ENCODE measurements at places on chromosomes 1 and 21. TPM values are rescaled to one million over a fixed set of nuclear protein-coding genes. Genes with fewer than 3 reads are reported as not detected.

Gene FYB2
- total RNA-seq: not detected

Gene AMY1C
- not detected for total RNA-seq

Gene CCDC24
- total RNA-seq: 1.4 TPM

DNA sequence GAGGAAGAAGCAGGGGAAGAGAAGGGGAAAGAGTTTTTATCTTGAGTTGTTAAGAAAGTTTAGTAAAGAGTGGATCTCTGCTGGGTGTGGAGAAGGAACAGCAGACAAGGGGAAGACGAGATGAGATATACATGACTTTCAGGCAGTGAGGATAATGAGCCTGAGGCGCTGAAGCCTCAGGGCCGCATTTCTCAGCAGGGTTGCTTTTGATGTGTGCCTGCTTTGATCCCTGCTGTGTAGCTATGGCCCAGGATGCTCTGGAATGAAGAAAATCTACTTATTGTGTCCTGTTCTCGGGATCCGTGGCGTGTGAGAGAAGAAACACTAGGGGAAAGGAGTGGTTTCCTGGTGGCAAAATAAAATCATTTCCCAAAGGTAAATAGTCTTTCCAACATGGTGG is 15.1 kb upstream of the RPE65 start:
- DNase-seq: no peak

- DNase-seq: no peak
Observed at GRCh38 chr1:204087893-204088528, 15.1 kb downstream of the SOX13 start.

Data from CD4-positive, alpha-beta T cell (primary cell).